Cerebellar nuclear complex (tissue), 1 donor: ENCODE measurements at places on chromosomes 5 and 9.

DNA sequence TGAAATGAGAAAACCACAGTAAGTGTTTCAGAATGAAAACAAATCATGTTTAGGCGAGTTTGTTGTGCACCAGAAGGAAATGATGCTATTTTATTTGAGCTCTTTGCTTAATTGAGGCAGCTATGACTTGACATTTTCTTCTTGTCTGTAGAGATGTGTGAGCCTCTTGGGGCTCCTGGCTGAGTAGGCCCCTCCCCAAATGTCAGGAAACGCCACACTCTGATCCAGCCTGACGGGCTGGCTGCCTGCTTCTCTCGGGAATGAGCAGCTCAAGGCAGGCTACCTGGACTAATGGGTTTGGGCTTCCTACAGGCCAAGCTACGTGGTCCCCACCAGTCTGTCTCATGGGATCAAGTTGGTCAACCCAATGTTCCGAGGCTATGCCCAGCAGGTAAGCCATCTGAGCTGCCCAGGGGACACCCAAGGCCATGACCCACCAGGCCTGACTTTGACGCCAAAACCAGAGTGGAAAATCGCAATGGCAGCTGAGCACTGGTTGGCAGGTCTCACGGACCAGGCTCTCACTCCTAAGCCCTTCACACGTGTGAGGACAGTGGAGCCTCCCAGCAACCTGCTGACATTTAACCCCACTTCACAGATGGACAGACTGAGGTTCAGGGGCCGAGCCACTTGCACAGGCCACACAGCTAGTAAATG lies 29.9 kb downstream of the USP20 start:
- no peak for DNase-seq

- no peak for DNase-seq
These were observed 48.8 kb upstream of the COL5A1 start for GRCh38 chr9:134592819-134593200.

DNA sequence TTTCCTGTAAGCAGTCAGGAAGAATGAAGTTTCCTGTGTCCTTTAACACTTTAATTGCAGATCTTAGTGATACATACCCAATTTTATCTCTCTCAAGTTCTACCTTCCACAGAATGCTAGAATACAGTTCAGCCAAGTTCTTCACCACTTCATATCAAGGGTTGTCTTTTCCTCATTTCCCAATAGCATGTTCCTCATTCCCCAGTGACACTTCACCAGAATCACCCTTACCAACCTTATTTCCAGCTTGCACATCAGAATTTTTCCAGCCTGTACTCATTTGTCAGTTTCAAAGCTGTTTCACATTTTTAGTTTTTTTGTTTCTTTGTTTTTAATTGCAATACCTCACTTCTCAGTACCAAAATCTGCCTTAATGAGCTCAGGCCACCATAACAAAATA lies 126.1 kb downstream of the ESM1 start:
- no peak for DNase-seq

DNA sequence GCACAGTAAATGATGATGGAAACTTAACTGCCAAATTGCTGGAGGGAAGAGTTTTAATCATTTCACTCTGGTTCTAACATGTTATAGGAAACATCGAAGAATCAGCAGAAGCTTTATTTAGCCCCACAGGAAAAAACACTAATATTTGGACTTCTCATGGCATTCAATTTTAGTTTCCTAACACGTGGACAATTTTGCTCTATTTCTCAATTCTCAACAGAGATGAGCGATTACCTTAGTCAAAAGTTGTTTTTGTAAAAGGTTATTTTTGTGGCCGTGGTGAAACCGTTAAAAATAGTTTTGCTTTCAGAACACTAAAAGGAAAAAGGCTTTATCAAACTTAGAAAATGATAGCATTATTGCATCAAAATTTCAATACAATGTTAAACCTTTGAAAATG lies 235.2 kb downstream of the PLK2 start:
- DNase-seq: no peak

DNA sequence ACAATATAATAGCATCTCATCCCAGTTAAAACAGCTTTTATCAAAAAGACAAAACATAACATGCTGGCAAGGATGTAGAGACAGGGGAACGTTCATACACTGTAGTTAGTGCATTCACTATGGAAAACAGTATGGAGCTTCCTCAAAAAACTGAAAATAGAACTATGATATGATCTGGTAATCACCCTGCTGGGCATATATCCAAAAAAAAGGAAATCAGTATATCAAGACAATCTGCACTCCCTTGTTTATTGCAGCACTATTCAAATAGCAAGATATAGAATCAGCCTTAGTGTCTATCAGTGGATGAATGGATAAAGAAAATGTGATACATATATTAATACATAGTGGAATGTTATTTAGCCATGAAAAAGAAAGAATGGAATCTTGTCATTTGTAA lies 88.5 kb downstream of the PBX3 start:
- no peak for DNase-seq

DNA sequence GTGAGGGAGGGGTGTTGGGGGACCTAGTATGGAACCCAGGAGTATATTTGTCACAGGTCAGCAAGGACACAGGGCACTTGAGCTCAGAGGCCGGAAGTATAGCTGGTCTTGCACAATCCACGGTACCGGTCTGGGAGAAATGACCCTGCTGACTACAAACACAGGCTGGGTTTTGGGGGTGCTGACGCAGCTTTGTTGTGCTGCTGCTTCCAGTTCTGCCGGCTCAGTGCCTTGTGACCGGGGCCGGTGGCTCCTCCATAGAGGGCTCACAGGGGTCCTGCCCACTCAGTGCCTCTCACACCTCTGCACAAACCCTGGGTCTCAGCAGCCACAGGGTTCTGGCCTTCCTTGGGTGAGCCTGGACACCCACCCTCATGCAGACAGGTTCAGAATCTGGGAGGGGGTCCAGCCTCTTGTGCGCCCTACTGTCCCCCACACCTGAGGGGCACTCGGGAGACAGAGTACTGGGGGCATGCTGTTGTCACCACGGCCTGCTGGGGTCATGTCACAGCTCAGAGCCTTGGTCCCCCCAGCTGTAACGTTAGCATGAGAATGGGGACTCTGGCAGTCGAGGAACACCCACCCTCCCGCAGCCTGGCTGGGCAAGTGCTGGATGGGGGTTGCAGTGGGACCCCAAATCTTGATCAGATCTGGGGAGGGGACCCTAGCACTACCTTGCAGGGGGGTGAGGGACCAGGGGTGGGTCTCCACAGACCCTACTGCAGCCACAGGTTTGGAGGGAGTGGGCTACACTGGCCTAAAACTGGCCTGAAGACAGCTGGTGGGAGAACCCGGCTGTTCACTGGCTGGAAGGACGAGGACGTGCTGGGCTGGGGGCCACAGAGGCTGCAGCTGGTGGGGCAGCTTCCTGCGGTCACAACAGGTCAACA lies 17.7 kb downstream of the NINJ1 start:
- DNase-seq: no peak

DNA sequence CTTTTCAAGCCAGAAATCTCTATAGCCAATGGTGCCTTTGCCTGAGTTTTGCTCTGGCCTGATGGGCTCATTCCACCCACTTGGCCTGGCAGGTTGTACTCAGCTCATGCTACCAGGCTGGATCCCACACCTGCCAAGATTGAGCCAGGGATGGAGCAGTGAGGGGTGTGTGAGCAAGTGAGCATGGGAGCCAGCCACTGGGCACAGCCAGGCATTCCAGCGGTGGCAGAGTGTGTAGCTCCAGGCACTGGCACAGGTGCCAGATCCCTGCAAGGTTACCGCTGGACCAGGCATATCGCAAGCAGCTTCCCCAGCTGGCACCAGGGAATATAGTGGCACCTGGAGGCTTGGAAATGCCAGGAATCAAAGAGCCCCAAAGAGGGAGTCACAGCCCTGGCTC lies 2395.6 kb upstream of the C9orf72 start:
- no peak for DNase-seq

DNA sequence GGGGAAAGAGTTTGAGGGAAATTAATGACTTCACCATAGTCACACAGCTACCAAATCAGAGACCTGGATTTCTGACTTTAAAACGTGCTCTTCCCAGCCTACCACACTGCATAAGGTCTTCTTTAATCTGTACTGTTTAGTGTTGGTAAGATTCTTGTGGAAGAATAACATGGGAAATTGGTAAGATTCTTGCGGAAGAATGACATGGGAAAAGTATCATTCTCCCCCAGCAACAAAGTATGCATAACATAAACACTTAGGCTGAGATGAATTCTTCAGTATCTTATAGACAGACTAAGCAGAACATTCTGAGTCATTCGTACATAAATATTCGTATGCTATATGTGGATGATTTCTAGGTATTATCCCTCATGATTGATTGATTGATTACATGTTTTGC lies 170.4 kb downstream of the FOCAD start:
- DNase-seq: no peak

DNA sequence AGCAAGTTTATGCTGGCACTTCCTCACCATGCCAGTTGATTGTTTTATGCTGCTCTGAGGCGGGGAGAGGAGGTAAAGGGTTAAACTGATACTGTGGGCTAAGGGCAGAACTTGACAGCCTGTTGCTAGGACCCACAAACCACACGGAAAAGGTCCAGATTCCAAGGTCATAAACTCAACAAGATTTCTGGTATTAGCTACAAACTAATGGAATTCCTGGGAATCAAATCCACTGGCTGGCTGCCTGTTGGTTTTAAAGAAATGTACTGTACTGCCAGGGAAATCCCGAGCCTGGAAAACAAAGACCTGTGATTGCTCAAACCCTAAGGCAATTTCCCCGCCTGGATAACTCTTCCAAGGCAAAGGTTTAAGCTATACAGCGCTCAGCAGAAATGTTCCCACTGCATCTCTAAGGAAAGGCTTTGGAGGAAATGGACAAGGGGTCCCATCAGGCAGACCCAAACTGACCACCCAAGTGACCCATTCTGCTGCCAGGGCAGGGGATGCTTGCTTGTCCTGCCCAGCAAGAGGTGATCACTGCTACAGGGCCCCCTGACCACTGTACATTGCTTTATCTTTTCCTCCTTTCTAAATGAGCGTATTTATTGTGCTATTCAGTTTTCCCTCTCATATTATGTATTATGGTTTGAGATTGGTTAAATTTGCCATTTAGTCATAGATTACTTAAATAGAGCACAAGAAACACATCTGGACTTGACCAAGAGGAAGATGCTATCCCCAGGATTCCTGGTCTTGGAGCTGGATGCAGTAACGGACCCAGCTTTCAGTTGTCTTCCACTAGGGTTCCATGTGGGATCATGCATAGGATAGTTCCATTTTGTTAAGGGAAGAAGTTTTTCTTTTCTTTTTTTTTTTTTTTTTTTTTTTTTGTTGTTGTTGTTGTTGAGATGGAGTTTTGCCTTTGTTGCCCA lies 124.3 kb downstream of the SUSD1 start:
- DNase-seq: no peak

GRCh38 chr9:136536721-136537241 lies 9.1 kb downstream of the NOTCH1 start:
- DNase-seq: no peak

- no peak for DNase-seq
These were observed 215.7 kb upstream of the OTULINL start for GRCh38 chr5:14365831-14366430.

DNA sequence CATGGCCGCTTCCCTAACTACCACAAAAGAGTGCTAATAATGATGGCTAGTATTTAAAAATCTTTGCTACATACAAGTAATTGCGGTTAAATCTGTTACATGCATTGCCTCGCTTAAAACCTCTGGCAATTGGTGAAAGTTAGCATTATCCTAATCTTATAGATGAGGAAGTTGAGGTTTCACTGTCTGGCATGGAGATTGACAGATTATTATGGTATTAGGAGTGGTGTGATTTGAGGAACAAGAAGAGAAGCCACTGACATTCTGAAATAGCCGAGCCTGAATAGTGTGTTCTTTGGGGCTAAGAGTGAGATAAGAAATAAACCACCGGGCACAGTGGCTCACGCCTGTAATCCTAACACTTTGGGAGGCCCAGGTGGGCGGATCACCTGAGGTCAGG lies 45.3 kb upstream of the DPYSL3 start:
- no peak for DNase-seq

GRCh38 chr5:81787474-81788242 lies 36.8 kb upstream of the SSBP2 start:
- DNase-seq: no peak

- DNase-seq: no peak
These were observed 376.9 kb upstream of the IRX4 start for GRCh38 chr5:2259494-2260107.

DNA sequence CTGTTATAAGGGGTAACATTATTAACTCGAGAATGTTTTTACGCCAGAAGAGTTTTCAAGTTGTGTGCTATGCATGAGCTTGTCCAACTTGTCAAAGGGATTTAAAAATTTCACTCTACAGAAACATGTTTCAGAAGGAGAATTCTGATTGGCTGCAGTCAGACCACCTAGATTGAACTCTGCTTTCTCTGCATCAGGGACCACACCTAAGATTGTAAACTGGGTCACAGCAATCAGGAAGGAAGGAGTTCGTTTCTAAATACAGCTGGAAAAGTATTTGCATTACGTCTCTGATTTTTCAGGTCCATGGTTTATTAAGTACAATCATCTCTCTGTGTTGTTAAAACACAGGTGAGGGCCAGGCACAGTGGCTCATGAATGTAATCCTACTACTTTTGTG lies 5.8 kb downstream of the GLRX start:
- DNase-seq: no peak

GRCh38 chr5:78983601-78984438 lies 1.3 kb downstream of the ARSB start:
- no peak for DNase-seq

GRCh38 chr5:14958188-14958587 lies 86.6 kb upstream of the ANKH start:
- no peak for DNase-seq

DNA sequence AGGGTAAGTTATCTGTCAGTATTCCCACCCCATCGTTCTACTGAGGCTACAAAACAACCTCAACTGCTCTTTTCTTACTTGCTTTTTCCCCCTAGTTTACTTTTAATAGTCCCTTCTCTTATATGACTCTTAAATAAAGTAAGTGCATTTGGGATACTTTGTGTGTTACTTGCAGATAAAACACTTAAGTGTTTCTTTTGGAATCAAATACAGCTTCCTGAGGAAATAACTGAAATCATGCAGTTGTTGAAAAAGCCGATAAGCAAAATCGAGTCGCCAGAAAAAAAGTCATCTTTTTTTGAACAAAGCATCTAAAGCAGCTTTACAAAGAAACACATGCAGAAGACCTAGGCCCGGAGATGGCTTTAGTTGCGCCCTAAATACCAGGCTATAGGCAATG lies 53.5 kb upstream of the EPB41L4A start:
- no peak for DNase-seq

DNA sequence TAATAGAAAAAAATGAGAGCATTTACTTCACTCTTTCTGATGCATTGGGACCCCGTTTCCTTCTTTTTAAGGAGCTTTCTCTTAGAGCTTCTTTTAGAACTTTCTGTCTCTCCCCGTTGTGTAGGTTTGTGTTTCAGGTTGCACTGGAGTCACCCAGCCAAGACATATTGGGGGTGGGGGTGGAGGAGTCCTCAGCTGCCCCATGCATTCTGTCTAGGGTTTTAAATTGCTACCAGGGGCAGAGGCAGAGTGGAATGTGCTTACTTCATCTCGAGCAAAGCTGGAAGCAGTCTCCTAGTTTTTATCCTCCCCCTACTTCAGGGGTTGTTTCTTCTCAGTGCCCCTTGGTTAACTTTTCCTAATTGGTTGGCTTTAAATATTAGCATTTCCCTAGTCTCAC lies 9.4 kb downstream of the OR2K2 start:
- DNase-seq: no peak
